ENCODE measurements at places on chromosomes 12 and 14.

GRCh38 chr14:23122086-23122485 lies 3.0 kb upstream of the CEBPE start:
- no peak for DNase-seq

DNA sequence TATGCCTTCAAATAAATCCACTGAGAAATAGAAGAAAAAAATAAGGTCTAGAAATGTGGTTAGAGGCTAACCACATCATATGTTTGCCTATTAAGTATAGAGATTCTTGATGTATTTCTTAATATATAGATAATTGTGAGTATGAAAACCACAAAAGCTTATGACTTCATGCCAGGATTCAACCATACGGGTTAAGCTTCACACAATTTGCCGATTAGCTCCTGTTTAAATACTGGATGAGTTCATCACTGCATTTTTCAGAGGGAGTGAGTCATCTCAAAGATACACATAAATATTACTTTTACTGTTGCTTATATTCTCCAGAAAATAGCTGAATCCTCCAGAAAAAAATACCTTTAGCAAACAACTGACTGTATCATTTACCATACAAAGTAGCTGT lies 79.6 kb downstream of the RPL10L start:
- no peak for DNase-seq

- DNase-seq, result no peak
Observed at GRCh38 chr12:39573971-39574370, 45.6 kb downstream of the ABCD2 start.

DNA sequence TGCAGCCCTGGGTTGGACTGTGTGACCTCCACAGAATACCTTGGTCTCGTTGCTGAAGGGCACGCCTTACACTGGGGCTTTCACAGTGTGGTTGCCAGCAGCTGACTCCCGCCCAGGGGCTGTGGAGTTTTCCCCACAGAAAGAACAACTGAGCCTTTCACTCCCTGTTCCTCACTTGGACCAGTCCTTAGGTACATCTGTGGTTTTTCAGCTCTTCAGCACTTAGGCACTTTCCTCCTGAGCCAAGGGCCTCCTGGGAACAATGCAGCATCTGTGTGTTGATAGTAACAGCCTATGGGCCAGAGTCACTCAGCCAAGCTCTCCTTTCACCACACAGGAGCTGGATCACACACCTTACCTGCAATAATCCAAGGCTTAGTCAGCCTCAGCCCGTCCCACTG lies 25.0 kb downstream of the ERP27 start:
- no peak for DNase-seq

DNA sequence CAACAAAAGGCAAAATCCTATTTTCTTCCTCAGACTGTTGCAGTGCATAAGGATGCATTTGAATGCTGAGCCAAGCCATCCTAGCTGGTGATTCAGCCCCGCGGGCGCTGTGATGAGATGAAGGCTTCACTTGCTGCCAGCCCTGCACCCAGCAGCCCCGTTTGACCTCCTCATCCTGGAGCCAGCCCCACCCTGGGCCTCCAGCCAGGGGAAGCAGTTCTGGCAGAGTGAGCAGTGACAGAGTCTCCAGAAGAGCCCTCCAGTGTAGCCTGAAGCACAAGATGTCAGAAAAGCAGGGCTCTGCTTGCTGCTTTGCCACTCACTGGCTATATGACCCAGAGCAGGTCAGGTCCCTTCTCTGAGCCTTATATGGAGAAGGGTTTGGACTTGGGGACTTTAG lies 96.2 kb upstream of the HSPB8 start:
- DNase-seq, result no peak

GRCh38 chr14:50839691-50840090 lies 8.7 kb upstream of the NIN start:
- no peak for DNase-seq

DNA sequence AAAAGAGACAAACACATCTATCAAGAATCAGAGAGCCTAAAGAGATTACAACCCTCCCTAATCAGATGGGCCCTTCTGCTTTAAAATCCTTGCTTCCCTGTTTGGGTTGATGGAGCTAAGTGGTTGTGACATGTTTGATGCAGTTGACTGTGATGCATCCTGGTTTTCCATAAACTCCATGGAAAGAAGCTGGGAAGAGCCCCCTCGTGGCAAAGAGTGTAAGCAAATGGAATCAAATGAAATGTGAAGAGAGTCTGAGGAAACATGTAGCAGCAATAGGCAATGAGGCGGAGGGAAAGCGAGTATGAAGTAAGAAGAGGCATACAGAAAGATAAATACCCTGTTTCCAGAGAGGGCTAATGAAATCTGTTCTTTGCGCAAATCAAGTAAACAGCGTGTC lies 70.4 kb upstream of the SLCO1C1 start:
- DNase-seq, result no peak

DNA sequence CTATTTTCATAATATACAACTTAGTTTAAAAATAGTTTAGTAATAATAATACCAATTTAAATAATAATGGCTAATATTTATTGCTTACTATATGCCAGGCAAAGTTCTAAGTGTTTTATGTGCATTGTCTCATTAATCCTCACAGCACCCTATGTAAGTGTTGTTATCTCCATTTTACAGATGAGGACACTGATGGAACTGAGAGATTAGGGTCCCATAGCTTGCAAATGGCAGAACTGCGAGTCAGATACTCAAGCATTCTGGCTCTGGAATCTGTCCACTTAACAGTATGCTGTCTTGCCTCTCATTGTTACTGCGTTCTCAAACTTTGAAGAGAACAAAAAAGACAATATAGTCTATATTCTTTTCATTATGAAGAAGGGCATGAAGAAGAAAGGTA lies 19.0 kb downstream of the AP5M1 start:
- DNase-seq, result no peak

DNA sequence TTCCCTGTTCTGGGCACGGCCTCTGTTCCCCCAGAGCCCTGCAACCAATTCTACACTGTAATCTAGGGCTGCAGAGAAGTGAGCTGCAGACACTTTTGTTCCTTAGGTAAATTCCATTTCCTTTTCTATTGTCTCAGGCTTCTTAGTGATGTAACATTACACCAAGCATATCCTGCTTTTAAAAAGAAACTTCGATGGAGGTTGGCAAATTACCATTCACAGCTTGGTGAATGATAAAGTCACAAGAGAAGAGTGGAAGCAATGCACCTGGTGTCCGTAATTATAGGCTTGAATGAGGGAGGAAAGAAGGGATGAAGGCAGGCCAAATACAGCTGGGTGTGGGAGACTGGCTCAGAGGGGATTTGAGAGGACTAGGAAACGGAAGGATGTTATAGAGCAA lies 68.6 kb downstream of the PPM1A start:
- no peak for DNase-seq

DNA sequence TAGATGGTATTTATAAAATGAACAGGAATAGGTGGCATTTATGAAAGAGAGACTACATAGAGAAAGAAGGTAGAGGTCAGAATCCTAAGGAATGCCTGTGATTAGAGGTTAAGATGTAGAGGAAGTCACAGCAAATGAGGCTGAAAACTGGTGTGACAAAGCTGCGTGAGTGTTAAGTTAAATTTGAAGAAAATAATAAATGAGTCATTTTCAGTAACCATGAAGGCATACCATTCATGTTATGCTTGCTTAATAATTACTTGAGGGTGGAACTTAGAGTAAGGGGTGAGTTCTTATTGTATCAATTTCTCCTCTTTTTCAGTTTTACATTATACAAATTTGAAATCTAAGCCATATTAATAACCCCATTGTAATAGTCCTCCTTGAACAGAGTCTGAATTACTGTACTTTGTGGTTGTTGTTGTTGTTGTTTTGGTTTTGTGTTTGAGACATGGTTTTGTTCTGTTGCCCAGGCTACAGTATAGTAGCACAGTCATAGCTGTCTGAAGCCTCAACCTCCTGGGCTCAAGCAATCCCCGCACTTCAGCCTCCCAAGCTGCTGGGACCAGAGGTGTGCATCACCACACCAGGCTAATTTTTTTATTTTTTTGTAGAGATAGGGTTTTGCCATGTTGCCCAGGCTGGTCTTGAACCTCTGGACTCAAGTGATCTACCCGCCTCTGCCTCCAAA lies 761.5 kb downstream of the GALC start:
- no peak for DNase-seq

DNA sequence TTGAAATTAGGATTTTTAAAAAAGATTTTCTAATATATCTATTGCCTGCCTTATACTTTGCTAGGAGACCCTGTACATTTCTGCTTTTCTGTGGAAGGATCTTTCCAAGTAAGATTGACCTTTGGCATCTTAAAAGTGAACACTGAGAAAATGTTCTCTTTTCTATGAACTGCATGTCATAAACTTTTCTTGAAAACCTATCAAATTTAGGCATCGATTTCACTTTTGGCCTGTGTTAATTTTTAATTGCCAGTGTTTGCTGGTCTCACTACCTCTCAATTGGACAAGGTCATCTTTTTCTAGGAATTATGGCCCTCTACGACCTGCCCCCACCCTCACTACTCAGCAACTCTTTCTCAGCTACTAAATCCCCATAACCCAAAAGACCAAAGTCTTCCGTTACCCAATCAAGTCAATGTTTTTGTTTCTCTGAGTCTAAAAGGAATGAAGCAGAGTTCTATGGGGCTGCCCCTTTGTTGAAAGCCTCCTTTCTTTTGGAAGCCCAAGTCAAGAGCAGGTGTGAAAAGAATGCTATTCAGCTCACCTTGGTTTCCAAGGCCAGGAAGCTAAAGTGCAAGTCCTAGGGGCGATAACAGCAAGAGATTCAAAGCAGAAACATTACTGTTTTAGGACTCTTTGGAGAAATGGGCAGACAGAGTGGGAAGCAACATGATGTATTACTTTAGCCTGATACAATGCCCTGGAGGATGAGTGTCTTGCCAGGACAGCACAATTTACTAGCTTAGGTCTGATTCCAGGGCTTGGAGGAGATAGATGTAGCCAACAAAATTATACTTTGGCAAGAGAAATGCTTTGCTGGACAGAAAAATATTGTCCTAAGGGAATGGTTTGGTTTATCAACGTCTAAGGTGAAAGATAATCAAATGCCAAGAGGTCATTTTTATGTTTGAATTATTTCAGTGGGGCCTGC lies 55.0 kb downstream of the IGF1 start:
- no peak for DNase-seq

DNA sequence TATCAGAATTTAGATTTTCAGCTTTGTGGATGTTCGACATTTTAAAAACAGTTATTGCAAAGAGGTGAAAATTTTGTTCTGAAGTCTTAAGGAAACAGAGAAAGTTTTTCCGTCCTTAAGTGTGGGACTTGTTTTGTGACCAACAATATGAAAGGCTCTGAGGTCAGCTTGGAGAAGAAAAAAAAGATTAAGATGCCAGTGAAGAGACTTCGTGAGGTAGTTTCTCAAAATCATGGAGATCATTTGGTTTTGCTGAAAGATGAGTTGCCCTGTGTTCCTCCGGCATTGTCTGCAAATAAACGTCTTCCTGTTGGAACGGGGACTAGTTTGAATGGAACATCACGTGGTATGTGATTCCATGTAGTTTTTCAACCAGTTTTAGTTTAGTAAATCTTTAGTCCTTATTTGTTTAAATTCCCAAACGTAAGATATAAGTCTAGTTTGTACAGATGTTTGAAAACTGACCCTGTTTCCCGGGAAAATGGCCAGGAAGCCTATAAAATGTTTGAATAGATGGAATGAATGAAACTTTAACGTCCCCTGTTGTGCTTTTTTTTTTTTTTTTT lies 682 bp downstream of the KIAA0586 start:
- DNase-seq, result no peak

Data from stimulated activated CD8-positive, alpha-beta memory T cell treated with anti-CD3 and anti-CD28 coated beads, Interleukin-7, amount 100 ng/mL, for 48 hours (primary cell).